Stimulated activated CD8-positive, alpha-beta memory T cell treated with anti-CD3 and anti-CD28 coated beads, Interleukin-2, amount 100 ng/mL, for 48 hours (primary cell): ENCODE measurements at places on chromosomes 1 and 21.

DNA sequence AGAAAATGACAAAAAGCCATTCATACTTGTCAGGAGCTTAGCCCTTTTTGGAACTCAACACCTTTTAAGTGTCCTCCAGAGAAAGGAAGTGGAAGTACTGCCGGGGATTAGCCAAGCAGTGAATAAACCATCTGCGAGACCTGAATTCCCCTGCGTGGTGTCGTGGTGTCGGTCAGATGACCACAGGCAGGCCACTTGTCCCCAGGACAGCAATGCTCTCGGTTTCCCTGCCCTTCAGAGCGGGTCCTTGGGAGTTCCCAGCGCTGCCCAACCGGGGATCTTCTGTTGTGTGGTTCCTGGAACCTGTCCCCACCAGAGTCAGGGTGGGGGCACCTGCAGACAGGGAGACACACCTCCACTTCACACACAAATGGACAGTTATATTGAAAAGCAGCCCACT, 9.2 kb downstream of the GPR157 start:
- DNase-seq, result no peak

GRCh38 chr21:37408464-37409193, 42.1 kb downstream of the DYRK1A start:
- DNase-seq, result no peak

- DNase-seq, result no peak
Measured at GRCh38 chr1:5651964-5652821, 340.0 kb downstream of the NPHP4 start.

DNA sequence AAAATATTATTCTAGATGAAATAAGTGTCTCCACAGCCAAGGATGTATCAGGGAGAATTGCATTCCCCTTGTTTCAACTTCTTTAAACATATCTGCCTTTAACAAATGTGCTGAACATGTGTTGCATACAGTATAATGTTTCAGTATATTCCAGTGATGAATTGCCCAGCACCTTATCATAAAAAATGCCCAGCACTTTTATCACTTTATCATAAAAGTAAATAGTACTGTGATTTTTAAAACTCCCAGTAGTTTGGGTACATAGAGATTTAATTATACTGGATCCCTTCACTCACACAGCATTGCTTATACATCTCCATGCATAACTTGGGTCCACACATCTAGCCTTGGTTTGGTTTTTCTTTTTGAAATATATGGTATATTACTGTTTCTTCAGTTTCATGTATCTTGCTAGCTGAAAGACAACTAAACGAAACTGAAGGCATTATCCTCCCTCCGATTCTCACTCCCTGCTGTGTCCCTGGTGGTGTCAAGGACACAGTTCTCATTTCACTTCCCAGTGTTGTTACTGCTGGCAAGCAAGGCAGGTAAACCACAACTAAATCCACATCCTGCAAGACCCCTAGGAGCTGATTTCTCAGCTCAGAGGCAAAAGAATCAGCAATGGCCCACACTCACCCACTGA, 118.2 kb upstream of the SLC44A3 start:
- DNase-seq, result no peak

GRCh38 chr1:29382851-29383745, 146.8 kb downstream of the PTPRU start:
- DNase-seq, result no peak

DNA sequence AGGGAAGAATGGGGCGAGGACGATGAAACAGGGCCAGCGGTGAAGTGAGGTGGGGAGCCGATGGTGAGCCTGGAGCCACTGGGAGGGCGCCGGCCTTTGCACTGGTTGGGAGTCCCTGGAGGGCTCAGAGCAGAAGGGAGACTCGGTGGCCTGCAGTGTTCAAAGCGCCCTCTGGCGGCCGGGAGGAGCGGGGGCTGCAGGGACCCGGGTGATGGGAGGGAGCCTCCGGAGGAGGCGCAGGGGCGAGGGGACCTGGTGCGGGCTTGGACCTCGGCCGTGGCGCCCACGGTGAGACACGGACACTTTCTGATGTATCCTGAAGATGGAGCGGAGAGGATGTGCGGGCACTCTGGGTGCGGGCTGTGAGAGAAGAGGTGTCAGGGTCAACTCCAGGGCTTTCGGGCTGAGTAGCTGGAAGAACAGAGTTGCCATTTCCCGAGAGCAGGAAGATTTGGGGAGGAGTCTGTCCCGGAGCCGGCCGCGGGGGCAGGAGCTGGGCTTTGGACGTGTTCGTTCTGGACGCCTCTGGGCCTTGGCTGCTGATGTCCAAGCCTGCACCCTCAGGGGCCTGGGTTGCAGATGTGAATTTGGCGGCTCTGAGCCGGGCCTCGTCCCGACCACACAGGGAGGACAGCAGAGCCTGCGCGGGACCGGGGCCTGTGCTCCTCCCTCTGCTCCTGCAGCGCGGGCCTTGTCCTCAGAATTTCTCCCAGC, 29.7 kb downstream of the HEYL start:
- peak; percentile 77 for DNase-seq

- no peak for DNase-seq
Measured at GRCh38 chr21:18369115-18369514, 34.5 kb downstream of the TMPRSS15 start.

GRCh38 chr1:10450836-10451235, 1.0 kb downstream of the CORT start:
- DNase-seq, result no peak

- no peak for DNase-seq
Measured at GRCh38 chr1:12437629-12438028, 180.4 kb downstream of the DHRS3 start.

DNA sequence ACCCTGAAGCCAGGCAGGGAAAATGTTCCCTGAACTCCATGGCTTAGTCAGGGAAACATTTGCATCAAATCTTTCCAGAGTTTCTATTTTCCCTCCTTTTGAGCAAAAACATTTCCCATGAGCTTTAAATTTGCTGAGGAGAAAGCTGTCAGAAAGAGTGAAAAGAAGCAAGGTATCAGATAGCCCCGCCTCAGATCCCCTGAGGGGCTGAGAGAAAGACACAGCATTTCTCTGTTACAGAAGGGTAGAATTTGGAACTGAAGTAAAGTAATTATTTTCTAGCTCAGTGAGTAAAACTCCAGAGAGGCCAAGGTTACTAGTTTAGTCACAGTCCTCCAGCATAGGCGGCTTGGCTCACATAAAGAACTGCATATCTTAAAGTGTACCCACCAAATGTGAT, 10.6 kb downstream of the FMO1 start:
- DNase-seq, result no peak

DNA sequence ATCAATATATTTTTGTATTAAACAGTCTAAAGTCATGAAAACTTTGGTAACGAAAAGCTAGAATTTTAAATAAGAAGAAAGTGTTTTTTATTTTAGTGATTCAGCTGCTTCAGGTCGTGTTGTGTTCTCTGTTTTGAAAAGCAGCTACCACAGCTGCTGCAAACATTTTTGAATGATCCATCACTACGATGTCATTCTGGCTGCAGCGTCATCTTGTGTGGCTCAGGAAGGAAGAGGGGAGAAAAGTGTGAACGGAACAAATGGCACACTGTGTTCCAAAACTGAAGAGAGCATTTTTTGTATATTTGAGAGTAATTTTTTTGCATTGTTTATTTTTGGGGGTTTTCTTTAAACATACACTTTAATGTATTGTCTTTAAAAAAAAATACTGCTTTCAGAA, 323.0 kb upstream of the ADGRL2 start:
- DNase-seq, result no peak

- no peak for DNase-seq
Measured at GRCh38 chr1:18746981-18747380, 112.5 kb downstream of the TAS1R2 start.

DNA sequence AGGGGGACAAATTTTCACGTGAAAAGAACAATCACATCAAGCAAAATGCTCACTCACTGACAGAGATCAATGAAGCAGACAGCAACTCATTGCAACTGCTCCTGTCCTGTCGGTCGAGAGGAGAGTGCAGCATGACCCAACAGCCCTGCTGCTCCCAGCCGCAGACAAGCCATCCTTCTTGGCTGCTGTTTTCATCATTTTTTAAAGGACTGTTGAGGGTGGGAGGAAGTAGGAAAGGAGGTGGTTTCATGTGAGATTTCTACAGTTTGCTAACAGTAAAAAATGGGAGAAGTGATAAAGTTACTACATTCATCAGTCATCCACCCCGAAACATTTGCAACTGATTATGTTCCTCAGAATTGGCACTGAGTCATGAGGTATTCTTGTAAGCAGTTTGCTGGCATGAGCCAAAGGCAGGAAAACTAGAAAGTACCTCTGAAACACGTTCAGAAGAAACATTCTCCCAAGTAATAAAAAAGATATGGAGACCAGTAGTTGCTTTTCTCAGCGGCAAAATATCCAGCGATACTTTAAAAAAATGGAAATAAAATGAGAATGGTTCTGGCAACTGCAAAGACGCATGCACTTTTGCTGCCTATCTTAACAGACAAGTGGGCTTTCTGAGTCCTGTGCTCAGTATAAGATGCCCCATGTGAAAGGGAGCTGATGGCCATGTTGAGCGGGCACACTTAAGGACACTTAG, 72.0 kb upstream of the CLDN14 start:
- no peak for DNase-seq

DNA sequence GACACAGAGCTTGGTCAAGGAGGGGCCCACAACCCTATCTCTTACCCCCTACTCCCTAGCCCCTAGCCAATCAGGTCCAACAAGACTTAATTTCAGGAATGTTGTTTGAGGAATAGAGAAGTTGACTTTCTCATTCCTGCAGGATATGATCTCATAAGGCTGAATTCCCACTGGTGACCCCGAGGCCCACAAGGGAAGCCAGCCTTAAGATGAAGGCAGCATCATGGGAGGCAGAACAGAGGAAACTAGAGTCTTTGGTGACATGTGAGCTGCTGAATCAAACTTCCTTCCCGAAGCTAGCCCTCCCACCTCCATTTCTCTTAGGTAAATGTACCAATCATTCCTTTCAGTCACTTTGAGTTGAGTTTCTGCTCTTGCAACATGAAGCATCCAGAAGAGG, 9.1 kb upstream of the PDIK1L start:
- no peak for DNase-seq

DNA sequence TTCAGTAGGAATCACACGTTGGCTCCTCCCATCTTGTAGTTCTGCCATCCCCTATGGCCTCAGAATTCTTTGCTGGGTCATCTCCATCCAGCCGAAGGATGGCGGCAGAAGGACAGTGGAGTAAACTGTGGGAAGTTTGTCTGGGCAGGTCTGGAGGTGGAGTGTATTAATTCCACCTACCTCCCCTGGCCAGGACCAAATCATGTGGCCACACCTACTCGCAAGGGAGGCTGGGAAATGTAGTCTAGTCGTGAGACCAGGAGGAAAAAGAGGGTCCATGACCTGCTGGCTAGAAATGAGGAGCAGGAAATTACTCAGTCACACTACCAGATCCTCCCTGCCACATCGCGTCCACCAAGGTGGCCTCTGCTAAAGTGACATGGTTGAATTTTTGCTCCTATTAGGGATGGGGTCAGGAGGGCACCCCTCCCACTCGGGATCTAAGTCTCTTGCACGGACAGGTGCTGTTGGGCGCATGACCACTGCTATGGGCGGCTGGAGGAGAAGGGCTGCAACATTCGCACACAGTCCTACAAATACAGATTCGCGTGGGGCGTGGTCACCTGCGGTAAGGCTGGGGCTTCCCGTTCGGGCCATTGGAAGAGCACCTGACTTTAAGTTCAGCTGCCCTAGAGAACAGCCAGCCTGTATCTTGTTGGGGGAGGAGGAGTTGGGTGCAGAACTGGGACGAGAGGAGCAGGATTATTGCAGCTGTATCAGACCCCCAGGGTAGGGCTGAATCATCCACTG, 19.5 kb downstream of the PLA2G5 start:
- DNase-seq, result no peak

DNA sequence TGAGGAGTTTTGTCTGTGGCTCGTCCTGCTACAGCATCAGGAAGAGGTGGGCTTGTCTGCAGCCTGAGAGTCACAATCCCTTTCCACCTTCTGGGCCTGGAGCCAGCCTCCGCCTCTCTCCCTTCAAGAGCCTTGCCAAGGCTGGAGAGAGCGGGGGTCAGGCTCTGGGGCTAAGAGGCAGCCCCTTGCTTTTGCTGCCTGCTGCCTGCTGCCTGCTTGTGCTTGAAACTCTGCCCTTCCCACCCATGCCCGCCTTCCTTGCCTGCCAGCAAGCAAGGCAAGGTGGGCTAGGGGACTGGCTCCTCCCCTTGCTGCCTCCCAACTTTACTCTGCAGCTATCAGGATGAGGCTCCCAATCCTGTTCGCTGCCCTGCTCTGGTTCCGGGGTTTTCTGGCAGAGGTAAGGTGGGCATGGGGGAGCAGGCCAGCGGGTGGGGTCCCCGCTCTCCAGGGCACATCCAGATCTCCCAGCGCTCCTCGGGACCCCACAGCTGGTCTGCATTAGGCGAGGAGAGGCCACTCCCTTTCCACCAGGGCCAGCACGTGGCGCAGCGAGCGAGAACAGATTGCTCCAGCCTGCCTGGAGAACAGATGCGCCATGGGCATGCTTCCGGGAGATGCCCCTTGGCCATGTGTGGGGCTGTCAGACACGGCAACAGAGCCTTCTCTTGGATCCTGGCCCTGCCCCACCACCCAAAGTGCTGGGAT, 7.5 kb upstream of the PTPN7 start:
- no peak for DNase-seq

DNA sequence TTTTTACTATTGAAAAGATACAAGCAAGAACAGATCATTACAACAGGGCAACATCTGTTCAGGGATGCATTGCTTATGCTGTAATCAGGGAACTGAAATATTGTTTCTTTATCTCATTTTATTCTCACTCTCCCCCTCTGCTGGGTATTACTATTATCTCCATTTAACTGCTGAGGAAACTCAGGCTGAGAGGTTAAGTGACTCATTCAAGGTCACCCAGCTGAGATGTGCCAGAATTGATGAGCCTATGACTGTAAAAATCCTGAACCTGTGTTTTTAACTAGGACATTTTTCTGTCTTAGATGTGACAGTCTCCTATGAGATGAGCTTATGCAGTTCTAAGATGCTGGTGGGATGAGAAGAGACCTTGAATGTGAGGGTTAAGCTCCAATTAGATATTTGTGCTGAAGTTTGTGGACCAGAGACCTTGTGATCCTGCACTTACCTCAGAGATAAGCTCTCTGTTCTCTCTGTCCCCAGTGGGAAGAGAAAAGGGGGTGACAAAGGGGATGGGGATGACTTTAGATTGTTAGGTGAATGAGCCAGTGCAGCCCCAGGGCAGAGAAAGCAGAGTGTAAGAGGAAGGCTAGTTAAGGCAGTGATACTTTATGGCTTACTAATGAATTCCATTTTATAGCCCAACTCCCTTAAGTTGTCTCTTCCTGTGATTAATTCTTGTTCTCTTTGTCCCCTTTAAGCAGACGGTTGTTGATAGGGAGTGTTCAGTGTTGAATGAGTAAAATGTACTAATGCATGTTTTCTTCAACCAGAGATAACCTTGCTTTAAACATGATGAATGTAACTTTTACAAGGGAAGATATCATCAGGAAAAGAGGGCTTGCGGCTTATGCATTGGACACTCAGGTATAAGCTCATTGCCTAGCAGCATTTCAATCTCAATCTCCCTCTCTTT, 111.4 kb downstream of the HLX start:
- no peak for DNase-seq

DNA sequence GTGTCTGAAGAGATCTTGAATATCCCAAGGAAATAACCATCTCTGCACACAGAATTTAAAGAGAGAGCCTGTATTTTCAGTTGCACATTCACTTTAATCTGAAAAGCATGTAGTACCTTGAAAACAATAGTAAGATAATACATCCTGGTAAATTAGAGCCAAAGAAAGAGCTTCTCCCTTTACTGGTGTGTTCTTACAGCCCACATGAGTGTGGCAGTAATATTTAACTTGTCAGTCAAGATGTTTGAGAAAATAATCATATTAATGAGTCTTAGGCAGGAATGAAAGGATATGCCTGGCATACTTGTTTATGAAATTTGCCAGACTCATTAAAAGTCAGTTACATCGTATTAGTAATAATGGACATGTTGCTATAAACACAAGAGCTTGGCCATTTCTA, 908.4 kb upstream of the ADGRL4 start:
- DNase-seq, result no peak
